ENCODE measurements at places on chromosomes 5 and 9. TPM values are rescaled to one million over a fixed set of nuclear protein-coding genes. Genes with fewer than 3 reads are reported as not detected.
A peak's percentile ranks its signal among the peaks of the same experiment; 100 is the strongest.

GRCh38 chr5:38979535-38979934, 94.7 kb downstream of the RICTOR start:
- DNase-seq = no peak

GRCh38 chr5:6216471-6217075, 161.8 kb downstream of the MED10 start:
- DNase-seq = no peak

DNA sequence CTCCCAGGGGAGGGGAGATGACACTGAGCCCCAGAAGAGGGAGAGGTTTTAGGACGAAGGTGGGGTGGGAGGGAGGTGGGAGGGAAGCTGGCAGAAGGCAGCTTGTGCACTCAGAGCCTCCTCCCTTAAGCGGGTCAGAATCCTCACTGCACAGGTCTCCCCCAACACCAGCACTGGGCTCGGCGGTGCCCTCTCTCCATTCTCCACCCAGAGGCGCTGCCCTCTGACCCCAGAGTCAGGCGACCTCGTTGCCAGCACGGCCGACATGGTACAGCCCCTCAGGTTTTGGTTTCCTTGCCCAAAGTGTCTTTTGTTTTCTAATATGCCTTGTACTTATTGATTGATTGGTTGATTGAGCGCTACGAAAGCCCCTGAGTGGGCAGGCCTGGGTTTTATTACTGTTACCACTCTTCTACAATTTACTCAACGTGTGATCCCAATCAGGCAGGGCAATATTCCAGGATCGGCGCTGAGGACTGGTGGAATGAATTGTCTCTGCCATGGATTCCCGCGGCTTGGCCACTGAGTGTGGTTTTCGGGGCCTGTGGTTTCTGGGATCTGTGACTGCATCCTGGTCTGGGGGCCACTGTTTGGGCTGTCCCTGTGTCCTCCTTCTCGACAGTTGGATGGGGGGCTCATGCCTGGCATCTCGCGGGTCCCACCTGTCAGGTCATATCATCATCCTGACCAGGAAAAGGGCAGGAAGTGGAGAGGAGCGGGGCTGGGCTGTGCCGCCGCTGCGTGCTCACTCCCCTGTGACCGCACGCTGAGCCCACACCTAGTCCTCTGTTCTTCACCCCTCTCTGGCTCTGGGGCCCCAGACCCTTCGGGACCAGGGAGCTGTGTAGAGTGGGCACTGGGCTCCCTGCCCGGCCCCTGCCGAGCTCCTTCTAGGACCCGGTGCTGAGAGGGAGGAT, 9.6 kb upstream of the FCN2 start:
- no peak for DNase-seq

- no peak for DNase-seq
Measured at GRCh38 chr9:35398651-35399335, 91.1 kb upstream of the RUSC2 start.

DNA sequence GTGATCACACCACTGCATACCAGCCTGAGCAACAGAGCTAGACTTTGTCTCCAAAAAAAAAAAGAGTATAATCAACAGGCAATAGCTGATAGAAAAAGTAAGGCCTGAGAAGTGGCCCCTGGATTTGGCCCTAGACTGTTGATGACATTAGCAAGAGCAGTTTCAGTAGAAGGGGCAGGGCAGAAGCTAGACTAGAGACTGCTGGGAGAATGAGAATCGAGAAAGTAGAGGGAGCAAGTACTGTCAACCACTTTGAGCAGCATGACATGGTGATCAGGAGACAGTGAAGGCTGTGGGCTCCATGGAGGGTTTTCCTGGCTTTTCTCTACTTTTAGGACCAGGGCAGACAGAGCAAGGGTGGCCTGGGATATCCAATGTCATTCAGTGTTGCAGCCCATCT, 34.9 kb upstream of the B4GALT1 start:
- DNase-seq = no peak

Gene PCAT7
- polyA plus RNA-seq = 1.5 TPM

- DNase-seq = no peak
Measured at GRCh38 chr9:128899566-128900322, 17.8 kb downstream of the LRRC8A start.

Gene PCA3
- polyA plus RNA-seq = 0.11 TPM

GRCh38 chr9:75892216-75892911, 1.9 kb downstream of the PCSK5 start:
- peak; percentile 79 for DNase-seq

Gene IL12B
- polyA plus RNA-seq = not detected

DNA sequence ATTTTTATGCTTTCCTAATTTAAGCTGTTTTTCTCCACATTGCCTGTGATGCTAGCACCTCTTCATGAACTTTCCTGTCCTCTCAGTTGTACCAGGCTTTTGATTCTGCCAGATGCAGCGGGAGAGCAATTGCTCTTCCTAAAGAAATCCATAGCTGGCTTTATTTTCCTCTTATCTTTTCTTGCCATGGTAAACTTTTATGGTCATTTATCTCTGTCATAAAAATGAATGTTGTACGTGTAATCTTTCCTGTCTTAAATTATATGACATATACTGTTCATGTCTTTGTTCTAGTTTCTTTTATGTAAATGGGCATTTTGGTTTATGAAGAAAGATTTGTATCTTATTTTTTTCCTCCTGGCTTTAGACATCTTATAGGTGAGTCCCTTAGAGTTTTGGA, 127.5 kb downstream of the SH3GL2 start:
- no peak for DNase-seq

DNA sequence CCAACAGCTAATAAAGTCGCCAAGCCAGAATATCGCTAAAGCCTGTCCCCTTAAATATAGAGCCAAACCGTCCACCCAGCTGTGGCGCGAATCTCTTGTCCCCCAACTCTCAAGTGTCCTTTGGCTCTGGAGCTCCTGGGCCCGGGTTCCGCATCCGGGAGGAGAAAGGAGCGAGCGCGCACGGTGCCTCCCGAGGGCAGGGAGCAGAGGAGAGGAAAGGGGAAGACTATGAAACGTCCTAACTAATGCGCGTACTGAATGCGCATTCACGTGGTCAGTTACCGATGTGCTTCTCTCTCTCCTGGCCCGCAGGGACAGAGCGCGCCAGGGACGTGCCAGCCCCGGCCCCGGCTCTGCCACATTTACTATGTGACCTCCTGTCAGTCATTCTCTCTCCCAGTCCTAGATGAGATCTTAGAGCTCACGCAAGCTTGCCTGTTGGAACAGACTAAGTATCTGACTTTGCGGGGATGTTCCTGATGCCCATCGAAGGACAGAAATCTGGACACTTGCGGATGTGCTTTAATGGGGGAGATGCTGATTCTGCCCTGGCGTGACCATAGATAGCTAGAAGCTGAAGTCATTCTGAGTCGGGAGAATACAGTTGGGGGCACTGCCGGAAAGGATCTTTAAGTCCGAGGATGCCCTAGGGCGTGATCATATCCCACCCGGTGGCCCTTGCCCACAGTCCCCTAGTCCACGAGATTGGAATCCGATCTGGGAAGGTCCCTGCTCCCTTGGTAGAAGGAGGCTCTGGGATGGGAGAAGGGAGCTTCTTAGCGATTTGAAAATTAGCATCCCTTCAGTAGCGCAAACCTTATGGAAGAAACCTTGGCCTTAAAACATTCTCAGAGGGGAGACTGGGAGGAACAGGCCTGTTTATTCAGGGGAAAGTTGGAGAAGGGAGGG, 5.7 kb upstream of the EBF1 start:
- peak; percentile 42 for DNase-seq

GRCh38 chr5:180492226-180492903, 1.8 kb upstream of the CNOT6 start:
- DNase-seq = no peak

Gene PDE6A
- polyA plus RNA-seq = not detected

GRCh38 chr9:121455527-121456239, 44.0 kb downstream of the GGTA1 start:
- DNase-seq = no peak

GRCh38 chr5:171975262-171975876, 31.1 kb downstream of the FBXW11 start:
- no peak for DNase-seq

DNA sequence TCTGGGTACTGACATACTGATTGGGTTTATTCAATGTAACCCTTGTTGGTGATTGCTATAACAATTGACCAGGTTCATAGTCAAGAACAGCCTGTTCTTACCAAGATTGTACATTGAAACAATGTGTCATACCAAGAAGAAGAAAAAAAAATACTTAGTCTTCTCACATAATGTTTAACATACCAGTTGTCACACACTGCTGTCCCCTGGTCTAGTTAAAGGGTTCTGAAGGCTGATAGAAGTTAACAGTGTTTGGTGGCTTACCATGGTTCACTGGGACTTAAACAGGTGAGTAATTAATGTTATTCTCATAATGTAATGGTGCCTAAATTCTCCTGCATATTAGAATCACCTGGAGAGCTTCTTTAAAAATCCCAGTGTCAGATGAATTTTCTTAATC, 18.5 kb upstream of the CDC42SE2 start:
- no peak for DNase-seq

DNA sequence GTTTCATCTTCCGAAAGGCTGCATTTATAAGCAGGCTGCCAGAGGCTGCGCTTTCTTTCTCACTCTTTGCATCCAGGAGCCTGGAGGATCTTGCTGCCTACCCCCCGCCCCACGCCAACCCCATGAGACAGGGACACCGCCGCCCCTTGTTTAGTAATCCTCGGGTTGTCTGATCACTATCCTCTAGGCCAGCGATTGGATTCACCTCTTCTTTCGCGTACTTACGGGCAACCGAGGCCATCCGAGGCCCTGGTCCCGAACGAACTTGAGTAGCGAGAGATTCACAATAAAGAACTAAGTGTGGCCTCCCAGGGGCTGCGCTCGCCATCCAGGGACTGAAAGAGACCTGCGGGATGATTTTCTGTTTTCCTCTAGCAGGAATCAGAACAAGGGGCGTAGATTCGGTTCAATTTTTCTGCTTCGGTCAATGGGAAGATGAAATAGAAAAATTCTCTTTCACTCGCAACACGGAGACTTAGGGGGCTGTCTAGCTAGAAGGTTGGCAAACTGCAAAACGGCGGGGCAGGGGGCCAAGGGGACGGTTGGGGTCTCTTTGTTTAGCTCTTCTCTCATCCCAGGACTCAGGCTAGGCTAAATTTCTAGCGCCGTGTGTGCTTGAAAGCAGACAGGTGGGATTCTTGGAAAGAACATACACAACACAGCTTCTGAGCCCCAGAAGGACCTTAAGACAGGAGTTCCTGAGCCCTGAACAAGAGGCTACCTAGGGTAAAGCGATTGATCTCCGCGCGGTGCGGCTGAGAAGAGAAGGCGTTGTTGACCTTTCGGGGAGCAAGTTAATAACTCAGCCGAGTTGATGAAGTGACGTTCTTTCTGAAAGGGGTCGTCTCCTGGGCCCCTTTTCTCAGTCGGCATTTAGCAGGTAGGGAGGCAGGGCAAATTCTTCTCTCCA, 5.8 kb upstream of the ISL1 start:
- DNase-seq = no peak

- no peak for DNase-seq
Measured at GRCh38 chr9:80926611-80927010, 762.7 kb downstream of the TLE1 start.

DNA sequence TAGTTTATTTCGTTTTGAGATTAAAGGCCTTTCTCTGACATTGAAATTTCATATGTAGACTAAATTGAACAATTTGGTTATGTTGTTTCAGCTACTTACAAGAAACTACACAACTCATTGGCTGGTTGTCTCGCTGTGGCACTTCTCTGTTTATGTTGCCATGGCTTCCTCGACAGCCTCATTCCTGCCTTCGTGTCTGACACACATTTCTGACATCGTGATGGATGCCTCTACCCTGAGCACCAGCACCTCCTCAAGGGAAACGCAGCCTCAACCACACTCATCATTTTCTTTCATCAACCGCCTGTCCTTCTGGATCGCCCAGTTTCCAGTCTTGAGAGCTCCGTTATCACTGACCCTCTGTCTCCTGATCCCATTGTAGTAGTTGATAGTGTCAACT, 562.8 kb downstream of the PDE4D start:
- DNase-seq = no peak

GRCh38 chr5:137361280-137361679, 137.8 kb downstream of the SPOCK1 start:
- DNase-seq = no peak

DNA sequence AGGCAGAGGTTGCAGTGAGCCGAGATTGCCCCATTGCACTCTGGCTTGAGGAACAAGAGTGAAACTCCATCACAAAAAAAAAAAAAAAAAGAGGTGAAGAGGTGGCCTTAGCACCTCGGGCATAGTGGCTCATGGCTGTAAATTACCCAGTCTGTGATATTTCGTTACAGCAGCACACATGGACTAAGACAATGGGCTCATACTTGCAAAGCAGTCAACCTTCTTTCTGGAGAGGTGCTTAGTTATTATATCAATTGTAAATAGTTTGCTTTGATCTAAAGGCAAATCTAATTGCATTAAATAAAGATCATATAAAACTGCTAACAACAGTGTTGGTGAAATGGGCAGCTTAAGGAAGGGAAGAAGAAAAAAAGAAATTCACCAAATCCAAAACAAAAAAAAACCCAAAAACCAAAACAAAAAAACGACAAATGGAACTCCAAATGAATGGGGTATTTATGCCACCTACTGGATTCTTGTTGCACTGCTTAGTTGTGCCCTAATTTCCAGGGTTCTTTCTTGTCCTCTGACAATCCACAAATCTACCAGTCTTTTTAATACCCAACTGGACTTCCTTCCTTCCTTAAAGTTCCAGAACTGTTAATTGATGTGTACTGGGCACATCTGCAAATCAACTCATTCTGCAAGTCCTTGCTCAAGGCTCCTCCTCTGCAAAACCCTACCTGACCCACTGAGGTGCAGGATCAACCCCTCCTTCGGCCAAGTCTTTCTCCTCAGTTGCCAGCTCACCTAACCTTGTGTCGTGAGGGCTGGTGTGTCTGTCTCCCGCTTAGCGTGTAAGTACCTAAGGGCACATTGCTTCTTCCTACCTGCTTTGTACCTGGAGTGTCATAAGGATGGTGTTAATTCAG, 35.0 kb upstream of the DMRT1 start:
- no peak for DNase-seq

GRCh38 chr9:121915304-121915625, 177.8 kb downstream of the TTLL11 start:
- DNase-seq = no peak

- DNase-seq = no peak
Measured at GRCh38 chr5:168449166-168449565, 37.1 kb upstream of the RARS1 start.

Gene IL4
- polyA plus RNA-seq = not detected

DNA sequence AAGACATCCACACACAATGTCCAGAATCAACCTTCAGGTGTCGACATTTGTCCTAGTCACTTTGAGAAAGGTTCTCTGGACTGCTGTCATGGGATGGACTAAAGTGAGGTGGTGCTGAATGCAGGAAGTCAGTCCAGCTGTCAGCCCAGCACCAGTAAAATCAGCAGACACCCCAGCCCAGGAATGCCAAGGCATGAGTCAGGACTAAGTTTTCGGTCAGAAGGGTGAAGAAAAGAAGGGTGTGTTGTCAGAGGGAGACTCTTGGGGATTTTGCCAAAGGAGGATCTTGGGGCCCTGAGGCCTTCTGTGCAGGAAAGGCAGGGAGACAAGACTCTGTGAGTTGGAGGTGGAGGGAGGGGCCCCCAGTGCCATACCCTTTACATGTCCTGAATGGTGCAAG, 69.0 kb upstream of the XPA start:
- no peak for DNase-seq

Gene NUTM2F
- not detected for polyA plus RNA-seq

Gene C9orf43
- 0.80 TPM for polyA plus RNA-seq

Gene C9orf50
- polyA plus RNA-seq = 2.8 TPM

GRCh38 chr5:142722896-142723295, 37.0 kb upstream of the FGF1 start:
- no peak for DNase-seq
